ENCODE measurements at places on chromosomes 12 and 14. TPM values are rescaled to one million over a fixed set of nuclear protein-coding genes. Genes with fewer than 3 reads are reported as not detected.

Gene BHLHE41
- total RNA-seq = 6.3 TPM

GRCh38 chr12:96136161-96136560 is 58.0 kb upstream of the ELK3 start:
- no peaks in the 10 kb centered on the region for H3K36me3 ChIP-seq
- DNase-seq = no peak
- H3K4me1 ChIP-seq = no peaks in the 10 kb centered on the region
- no peak overlapping the region for H3K27ac ChIP-seq
- no peaks in the 10 kb centered on the region for H3K27me3 ChIP-seq
- H3K4me3 ChIP-seq = no peak overlapping the region

DNA sequence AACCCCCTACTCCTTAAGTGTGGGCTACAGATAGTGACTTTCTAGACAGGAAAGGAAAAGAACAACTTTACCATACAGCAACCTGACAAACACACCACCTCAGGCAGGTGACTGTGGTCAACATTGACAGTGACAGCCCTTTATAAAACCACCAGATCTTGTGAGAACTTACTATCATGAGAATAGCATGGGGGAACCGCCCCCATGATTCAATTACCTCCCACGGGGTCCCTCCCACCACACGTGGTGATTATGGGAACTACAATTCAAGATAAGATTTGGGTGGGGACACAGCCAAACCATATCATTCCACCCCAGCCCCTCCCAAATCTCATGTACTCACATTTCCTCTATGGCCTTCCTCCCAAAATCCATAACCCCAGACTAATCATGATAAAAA is 16.3 kb downstream of the OR10P1 start:
- H3K27me3 ChIP-seq = no peaks in the 10 kb centered on the region
- no peak overlapping the region for H3K27ac ChIP-seq
- H3K36me3 ChIP-seq = no peaks in the 10 kb centered on the region
- no peak for DNase-seq

GRCh38 chr14:36940476-36940875 is 231.9 kb downstream of the SLC25A21 start:
- H3K27ac ChIP-seq = no peak overlapping the region
- no peaks in the 10 kb centered on the region for H3K36me3 ChIP-seq
- no peaks in the 10 kb centered on the region for H3K4me1 ChIP-seq
- no peaks in the 10 kb centered on the region for H3K27me3 ChIP-seq

DNA sequence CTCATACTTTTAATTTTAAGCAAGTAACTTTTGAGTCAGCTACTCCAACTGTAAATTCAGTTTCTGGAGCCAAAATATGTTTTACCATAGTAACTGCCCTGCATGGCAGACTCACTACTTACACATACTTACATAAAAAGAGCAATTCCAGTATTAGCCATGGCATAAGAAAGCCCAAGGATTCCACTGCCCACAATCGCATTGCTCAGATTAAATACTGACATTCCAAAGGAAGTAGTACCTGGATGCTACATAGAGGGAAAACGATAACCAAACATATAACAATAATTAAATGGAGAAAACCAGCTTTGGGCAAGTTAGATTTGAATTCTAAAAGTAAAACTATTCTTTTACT is 2.2 kb downstream of the SLC38A2 start:
- no peaks in the 10 kb centered on the region for H3K27me3 ChIP-seq
- H3K36me3 ChIP-seq = peaks cover 58% of the 10 kb centered on the region
- DNase-seq = no peak
- peak overlapping the region; percentile 80 for H3K4me3 ChIP-seq
- H3K27ac ChIP-seq = peak overlapping the region; percentile 95

Gene CMA1
- total RNA-seq = not detected

DNA sequence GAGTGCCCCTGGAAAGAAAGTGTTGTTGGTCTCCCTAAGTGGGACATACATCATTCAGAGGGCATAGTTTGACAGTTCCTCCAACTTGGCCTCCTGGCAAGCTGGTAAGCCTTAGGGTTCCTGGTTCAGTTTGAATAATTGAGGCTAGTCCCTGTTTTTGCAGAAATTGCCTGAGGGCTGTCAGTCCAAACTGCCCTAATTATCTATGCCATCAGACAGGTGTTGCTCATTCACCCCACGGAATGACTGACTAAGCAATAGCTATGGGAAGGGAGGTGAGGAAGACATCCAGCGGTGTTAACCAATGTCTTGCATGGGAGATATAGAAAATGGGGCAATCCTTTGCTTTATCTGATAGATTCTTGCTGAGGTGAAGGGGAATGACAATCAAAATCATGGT is 37.6 kb downstream of the SPTSSA start:
- DNase-seq = no peak
- H3K4me1 ChIP-seq = no peaks in the 10 kb centered on the region
- H3K27me3 ChIP-seq = no peaks in the 10 kb centered on the region

DNA sequence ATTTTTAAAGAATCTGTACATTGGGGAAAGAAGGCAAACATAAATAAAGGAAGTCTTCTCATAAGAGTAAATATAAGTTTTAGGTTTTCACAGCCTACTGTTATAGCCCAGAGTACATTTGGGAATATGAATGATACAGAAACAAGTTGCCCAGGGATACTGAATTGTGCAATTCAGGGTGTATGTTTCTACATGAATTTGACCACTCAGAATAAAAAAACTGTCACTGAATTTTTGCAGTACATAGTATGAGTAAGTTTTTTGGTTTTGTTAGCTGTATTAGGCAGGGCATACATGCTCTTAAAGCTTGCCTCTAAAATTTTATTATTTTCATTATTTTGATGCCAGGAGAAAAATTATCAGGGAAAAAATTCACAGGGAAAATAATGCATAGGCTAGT is 6.6 kb upstream of the PCNX4 start:
- no peak overlapping the region for H3K27ac ChIP-seq
- H3K36me3 ChIP-seq = no peaks in the 10 kb centered on the region
- no peaks in the 10 kb centered on the region for H3K4me1 ChIP-seq
- no peaks in the 10 kb centered on the region for H3K27me3 ChIP-seq
- DNase-seq = no peak

GRCh38 chr14:93240678-93241000 is 33.6 kb downstream of the UBR7 start:
- H3K27ac ChIP-seq = no peak overlapping the region
- no peak overlapping the region for H3K4me3 ChIP-seq
- no peaks in the 10 kb centered on the region for H3K4me1 ChIP-seq
- peaks cover 61% of the 10 kb centered on the region for H3K36me3 ChIP-seq

DNA sequence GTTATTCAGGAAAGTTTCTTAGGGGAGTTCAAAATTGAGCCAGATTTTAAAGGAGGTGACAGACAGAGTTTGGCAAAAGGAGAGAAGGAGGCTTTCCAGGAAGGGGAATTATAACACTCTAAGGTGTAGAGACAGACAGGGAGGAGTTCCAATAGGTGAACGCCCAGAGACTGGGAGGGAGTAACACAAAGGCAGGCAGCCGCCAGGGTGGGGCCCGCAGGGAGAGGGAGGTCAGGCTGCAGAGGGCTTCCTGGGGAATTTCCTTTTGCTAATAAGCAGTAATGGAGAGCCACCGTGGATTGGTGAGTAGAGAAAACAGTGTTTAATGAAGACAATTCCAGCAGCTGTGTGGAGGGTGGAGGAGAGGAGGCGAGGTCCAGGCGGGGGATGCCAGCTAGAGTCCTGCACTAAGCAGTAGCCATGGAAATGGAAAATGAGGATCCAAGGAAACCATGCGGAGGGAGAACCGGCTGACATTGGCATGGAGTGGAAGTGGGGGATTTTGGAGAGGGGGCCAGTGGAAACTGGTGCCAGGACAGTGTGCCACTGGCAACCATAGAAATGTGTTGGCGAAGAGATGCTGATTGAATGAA is 22.2 kb downstream of the GRIN2B start:
- peaks cover 20% of the 10 kb centered on the region for H3K27me3 ChIP-seq
- DNase-seq = peak; percentile 78
- no peaks in the 10 kb centered on the region for H3K4me1 ChIP-seq
- H3K36me3 ChIP-seq = no peaks in the 10 kb centered on the region
- no peak overlapping the region for H3K27ac ChIP-seq

Gene AMN
- not detected for total RNA-seq

DNA sequence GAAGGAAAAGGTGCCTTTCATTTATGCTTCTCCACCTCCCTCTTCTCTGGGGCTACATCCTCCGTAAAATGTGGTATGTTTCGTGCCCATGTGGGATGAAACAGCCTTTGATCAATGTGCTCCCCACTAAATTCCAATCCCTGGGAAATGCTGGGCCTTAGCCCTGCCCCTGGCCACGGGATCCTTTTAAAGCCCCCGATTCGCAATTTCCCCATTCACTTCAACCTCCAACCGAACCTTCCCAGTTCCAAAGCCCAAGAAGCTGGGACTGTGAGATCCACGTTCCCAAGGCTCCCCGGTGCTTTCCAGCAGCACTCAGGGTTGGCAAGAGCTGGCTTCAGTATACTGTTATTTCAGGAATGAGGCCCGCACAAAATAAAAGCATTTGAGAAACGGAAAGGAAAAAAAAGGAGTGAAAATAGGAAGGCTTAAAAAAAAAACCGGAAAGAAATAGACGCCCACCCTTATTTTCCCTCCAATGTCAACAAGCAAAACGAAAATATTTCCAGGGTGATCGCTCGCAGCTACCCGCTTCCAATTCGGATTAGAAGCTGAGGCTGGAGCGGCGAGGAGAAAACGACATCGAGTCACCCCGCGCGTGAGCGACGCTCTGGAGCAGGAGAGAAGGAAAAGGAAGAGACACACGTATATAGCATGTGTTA is 1.3 kb upstream of the FOXG1 start:
- no peak for DNase-seq
- H3K36me3 ChIP-seq = no peaks in the 10 kb centered on the region
- H3K27me3 ChIP-seq = peaks cover 16% of the 10 kb centered on the region

GRCh38 chr12:14238221-14238792 is 127.2 kb upstream of the ATF7IP start:
- H3K4me1 ChIP-seq = no peaks in the 10 kb centered on the region
- H3K27ac ChIP-seq = no peak overlapping the region
- H3K4me3 ChIP-seq = no peak overlapping the region
- DNase-seq = no peak
- H3K36me3 ChIP-seq = no peaks in the 10 kb centered on the region
- H3K27me3 ChIP-seq = no peaks in the 10 kb centered on the region

Gene A2ML1
- not detected for total RNA-seq

Gene MDM1
- 13.6 TPM for total RNA-seq

Gene NANOG
- total RNA-seq = not detected

Gene EPYC
- not detected for total RNA-seq

DNA sequence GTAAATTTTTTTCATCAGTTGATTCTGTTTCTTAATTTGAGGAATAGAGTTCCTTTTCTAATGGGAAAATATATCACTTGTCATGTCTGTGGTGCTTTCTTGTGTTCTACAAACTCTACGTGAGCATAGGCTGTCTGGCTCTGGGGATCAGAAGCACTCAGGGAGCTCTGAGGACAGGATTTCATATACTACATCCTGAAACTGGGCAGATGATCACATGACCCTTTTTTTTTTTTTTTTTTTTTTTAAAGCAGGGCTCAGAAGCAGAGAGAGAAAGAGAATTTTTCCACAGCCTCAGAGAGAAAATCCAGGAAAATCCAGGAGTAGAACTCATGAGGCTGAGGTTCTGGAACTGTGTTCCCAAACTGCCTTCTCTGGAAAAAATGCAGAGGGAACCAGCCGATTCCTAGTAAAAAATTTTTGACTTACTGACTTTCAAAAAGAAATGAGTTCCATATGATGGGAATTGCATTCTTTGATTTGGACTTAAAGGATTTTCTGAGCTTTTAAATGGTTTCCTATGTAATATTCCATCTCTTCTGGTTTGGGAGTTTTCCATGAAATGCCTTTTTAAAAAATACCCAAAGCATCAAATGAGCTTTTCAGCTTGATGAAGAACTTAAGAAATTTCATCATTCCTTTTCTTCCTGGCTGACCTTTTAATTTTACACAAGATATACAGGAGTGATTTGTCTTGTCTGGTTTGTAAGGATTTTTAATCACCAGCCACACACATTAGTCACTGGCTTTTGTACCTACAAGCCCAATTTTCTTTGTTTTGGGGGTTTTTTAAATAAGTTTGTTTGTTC is 183.1 kb upstream of the HIF1A start:
- no peaks in the 10 kb centered on the region for H3K36me3 ChIP-seq
- peaks cover 38% of the 10 kb centered on the region for H3K4me1 ChIP-seq
- no peak overlapping the region for H3K4me3 ChIP-seq
- H3K27me3 ChIP-seq = no peaks in the 10 kb centered on the region
- peak overlapping the region; percentile 57 for H3K27ac ChIP-seq
- DNase-seq = no peak
